T follicular helper cell (primary cell): ENCODE measurements at places on chromosomes 12 and 14.

- DNase-seq, result no peak
Observed at GRCh38 chr12:95173392-95174251, 43.6 kb downstream of the FGD6 start.

DNA sequence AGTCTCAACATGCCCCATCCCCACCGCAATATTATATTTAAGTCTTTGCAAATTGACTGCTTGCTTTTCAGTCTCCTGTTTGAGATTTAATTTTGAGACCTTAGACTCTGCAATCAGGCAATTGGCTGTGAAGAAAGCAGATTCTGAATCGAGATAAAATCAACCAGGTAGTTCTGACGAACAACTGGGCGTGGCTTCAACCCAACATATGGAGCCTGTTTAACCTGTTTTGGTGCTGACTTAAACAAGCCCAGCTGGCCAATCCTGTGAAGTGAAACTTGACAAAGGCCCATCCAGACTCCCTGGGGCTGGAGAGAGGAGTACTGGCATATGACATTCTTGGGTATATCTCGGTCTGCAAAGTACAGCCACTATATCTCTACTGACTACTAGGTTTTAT, 9.8 kb upstream of the CIPC start:
- no peak for DNase-seq

GRCh38 chr12:20272161-20272560, 96.2 kb upstream of the PDE3A start:
- no peak for DNase-seq

GRCh38 chr14:68379510-68380328, 413.1 kb downstream of the ZFP36L1 start:
- peak; percentile 11 for DNase-seq

DNA sequence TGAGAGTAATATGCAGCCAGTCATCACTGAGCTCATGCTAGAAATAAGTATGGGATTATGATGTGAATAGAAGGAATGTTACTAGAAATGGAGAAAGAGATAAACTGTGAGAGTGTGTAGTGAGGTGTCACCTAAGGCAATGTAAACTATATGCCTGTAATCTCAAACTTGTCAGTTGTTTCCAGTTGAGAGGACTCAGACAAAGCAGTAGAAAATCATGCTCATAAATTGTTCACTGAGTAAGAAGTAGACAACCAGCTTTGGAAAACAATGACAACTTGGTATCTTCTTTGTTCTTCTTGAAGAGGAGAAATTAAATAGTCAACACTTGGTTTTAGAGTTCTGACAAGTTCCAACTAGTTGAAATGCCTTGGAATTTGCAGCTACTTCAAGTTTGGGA, 148.5 kb upstream of the OR4E1 start:
- DNase-seq, result no peak

DNA sequence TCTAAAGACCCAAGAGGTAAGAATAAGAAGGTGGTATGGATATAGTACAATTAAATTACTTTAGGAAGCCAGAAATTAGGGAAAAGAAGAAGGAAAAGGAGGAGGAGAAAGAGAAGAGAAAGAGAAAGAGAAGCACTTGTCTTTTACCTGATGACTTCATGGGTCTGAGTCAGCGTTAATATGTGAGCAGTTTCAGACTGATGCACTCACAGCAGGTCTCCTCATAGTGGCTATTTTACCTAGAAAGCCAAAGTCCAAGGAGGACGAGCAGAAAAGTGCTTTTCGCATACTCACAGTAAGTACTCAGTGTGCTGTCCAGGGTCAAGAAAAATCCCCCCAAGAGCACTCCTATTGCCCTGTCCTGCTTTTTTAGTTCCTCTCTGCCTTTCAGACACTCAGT, 222.1 kb downstream of the C12orf42 start:
- no peak for DNase-seq

- no peak for DNase-seq
Observed at GRCh38 chr14:97329701-97330100, 532.5 kb downstream of the VRK1 start.

- no peak for DNase-seq
Observed at GRCh38 chr12:54692353-54692752, 44.2 kb upstream of the DCD start.

GRCh38 chr14:100864960-100865681, 38.4 kb downstream of the RTL1 start:
- DNase-seq, result no peak

DNA sequence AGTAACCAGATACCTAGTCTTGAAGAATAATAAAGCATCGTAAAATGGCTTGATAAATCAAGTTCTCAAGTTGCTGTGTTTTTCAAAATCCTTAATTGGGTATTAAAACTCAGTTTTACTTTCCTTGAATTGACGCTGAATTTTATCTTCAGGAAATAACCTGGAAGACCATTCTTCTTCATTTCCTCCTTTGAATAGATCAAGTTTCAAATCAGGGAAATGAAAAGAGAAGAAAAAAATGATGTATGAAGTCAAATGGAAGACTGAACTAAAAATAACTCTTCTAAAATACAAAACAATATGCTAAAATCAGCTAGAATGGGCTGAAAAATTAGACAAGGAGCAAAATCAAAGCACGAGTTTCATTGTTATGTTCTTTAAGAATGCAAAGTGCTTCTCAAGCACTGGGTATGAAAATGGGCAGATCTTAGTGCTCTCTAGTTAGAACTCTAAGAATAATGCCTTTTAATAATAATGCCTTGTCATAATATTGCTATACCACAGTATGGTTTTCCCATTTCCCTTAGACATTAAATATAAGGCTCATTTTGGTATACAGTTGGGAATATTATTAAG, 54.6 kb upstream of the CLEC14A start:
- no peak for DNase-seq

DNA sequence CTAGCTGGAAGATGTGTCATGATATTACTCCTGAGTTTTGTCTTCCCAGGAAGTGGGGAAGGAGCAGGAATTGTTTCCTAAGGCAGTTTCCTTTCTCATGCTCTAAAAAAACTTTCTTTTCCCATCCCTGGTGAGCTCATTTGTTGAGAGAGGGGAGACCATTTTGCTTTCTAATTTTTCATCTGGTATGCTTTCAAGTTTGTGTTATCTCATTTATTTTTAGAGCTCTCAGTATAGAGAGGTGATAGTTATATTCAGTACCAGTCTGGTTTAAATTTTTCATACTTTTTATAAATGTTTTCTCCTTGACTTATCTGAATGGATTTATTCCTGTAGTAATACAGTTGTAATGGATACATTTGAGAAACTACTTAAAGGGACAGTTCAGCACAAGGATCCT, 79.6 kb downstream of the FBXW8 start:
- DNase-seq, result no peak

DNA sequence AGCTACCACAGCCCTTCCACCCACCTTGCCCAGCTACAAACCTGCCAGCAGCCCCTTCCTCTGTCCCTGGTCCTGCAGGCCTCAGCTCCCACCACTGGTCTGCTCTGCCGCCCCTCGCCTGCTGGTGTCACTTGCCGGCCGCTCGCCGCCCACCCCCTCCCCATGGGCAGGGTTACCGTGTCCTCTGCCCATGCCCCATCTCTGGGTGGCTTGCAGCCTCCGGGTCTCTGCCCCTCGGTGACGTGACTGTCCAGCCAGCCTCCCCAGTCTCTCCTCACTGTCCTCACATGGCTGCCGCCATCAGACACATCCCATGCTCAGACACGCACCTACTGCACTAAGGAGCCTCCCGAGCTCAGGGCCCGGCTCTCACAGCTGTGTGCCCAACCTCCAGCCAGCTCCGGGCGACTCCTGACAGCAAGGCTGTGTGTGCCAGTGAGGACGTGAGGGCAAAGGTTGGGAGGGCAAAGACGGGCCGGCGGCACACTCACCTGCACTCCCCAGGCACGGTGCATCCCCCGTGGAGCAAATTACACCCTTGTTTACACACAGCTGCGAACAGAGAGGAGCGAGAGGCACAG, 13.4 kb downstream of the JAG2 start:
- DNase-seq, result no peak

- DNase-seq, result no peak
Observed at GRCh38 chr14:21043974-21044618, 1.9 kb downstream of the RNASE7 start.

- DNase-seq, result no peak
Observed at GRCh38 chr12:129819391-129819790, 84.4 kb downstream of the TMEM132D start.

GRCh38 chr14:105935384-105935783, 409.0 kb downstream of the TMEM121 start:
- no peak for DNase-seq

DNA sequence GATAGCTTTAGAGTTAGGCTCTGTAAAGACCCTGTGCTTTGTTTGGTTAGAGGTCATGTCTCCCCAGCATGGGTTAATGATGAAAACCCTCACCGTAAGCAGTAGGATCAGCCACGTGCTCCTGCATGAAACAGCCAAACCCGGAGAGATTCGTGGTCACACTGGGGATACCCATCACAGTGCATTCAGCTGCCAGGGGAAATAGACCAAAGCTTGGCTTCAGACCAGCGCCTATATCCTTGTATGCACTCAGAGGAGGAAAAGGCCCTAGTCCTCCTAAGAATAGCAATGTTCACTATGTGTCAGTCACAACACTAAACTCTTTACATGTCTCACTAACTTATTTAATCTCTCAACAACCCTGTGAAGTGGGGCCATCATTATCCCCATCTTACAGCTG, 16.3 kb downstream of the SPX start:
- DNase-seq, result no peak

DNA sequence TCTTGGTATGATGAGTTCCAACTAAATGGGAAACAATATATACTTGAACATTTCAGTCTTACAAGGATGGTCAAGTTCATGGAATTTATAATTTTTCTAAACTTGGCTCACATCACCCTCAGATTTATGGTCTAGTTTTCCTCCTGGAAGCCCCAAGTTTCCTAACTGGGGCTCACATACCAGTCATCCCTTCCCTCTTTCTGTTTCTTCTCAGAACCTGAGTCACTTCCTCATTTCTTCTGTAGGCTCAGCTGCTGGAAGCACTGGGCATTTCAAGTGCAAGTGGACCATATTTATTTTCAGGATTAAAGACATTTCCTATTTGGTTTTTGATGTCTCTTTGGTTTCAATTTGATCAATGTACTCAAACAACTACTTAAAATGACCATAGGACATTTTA, 55.4 kb downstream of the GRIP1 start:
- no peak for DNase-seq

DNA sequence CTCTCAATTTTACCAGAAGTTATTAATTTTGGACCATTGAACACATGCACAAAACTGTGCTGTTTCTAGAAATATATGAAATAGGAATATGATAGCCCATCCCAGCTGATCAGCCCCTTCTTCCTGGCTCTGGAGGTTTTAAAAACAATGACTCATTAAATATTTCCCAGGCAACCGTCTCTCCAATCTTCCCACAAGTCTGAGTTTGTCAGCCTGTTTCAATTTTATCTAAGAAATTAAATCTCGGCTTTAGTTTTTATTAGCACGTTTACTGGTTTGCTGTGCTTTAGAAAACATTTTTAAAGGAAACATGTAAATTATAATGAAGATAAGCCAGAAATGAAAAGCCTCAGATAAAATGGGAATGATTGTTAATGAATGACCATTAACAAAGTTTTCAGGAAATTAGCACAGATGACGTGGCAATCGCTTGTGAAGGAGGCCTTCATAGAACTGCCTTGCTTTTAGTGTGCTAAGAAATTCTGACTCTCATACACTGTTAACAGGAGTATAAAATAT, 89.3 kb upstream of the RAP1B start:
- DNase-seq, result no peak

GRCh38 chr14:44204061-44204835, 302.8 kb downstream of the FSCB start:
- DNase-seq, result no peak

GRCh38 chr14:103638594-103638993, 9.6 kb downstream of the KLC1 start:
- no peak for DNase-seq

GRCh38 chr12:117053597-117054201, 45.5 kb downstream of the TESC start:
- DNase-seq, result no peak

DNA sequence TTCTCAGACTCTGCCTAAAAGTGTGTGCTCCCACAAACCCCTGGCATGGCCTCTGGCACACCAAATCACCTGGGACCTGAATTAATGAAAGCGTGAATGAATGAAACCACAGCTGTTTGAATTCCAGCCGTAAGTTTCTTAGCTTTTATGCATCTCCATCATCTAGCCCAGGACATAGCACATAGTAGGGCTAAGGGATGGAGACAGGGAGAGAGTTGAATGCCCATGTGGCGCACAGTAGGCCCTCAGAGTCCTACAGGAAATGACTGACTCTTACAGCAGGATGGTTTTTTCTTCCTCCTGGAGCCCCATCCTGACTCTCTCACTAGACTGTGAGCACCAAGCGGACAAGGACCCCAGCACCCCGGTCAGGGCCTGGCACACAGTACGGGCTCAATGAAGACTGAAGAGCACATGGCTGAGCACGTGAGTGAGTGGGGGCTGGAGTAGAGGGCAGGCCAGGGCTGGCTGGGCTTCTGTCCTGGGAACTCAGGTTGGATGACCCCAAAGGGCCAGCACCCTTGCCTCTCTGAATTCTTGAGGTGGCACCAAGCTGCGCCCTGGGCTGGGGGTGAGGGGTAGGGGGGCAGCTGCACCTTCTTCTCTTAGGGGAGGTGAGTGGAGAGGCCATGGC, 351.3 kb downstream of the MED13L start:
- DNase-seq, result no peak

DNA sequence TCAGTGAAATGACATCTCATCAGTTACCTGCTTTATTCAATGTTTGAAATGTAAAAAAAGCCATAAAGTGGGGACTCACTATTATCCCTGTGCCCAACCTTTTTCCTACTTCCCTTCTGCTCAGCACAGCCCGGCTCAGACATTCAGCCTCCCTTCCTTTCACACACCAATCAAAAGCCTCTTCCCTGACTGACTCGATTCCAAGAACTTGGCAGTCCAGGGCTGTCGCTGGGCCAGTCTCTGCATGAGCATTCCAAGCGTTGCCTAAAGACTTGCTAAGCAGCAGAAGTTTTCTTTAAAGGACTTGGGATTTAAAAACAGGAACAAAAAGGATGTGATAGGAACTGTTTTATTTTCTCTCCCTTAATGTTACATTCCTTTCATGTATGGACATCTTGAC, 22.7 kb downstream of the ITPR2 start:
- no peak for DNase-seq

- no peak for DNase-seq
Observed at GRCh38 chr12:100995771-100996170, 201.2 kb downstream of the ANO4 start.

GRCh38 chr12:101750152-101750551, 10.9 kb upstream of the SYCP3 start:
- no peak for DNase-seq

DNA sequence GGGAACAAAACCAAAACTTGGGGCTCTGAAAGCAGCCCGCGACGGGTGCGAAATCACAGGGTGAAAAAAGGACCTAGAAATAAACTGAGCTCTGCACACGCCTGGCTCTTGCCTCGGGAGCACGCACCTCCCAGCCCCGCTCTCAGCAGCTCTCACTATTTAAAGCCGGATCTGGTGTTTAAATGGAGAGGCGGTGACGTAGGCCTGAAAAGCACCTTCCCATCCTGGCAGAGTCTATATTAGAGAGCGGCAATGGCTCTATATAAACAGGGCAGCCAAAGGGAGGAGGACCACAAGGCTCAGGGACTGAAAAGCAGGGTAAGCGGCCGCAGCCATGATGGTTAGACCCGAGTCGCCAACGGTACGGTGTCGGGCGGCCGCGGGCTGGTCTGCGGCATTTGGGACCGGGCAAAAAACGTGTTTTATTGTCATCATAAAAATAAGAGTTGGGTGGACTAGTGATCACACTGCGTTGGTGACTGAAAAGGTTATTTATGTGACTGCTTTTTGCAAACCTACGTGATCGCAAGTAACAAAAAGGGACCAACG, 1.5 kb downstream of the GTF2A1 start:
- DNase-seq, result peak; percentile 87

GRCh38 chr12:30396576-30396975, 299.1 kb downstream of the IPO8 start:
- no peak for DNase-seq
